ENCODE measurements at places on chromosomes 2 and 18.

DNA sequence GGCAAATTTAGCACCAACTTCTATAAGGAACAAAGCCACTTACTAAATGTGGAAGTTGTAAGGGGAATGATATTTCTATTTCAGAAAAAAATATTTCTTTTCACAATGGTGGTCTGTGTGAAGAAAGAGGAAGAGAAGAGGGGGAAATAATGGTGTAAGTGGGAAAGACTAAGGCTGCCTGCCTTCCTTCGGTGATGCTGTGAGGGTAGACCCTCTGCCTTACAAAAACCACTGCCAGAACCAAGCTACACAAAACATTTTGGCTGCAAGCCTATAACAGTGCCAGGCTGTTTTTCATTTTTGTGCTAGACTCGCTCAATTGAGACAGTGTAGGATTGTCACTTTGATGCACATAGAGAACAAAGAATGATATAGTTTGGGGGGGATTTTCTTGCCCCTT is 286.6 kb downstream of the ZEB2 start:
- DNase-seq, result no peak

DNA sequence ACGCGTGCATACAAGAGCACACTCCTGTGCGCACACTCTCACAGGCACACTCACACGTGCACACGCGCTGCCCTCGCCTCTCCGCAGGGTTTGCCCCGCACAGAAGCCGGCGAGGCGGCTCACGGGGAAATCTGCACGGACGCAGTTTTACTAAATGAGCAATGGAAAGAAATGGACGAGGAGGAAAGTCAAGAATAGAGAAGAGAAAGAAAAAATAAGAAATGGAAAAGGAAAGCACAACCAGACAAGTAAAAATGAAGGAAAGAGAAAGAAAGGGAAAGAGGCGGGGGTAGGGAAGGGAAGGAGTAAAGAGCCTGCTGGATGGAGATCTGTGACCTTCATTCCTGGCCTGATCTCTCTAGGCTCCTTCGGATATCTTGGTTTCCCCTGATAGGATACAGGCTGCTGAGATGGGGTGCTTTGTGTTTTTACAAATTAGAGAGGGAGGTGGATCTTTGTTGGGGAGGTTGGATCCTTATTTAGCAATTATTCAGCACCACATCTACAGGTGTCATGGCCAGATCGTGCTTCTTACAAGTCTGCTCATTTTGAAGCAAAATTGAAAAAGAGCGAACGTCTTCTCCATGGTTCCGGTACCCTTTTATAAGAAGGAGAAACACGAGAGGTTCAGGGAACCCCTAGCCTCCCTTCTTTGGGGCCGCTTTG is 693 bp upstream of the LRP2 start:
- no peak for DNase-seq

DNA sequence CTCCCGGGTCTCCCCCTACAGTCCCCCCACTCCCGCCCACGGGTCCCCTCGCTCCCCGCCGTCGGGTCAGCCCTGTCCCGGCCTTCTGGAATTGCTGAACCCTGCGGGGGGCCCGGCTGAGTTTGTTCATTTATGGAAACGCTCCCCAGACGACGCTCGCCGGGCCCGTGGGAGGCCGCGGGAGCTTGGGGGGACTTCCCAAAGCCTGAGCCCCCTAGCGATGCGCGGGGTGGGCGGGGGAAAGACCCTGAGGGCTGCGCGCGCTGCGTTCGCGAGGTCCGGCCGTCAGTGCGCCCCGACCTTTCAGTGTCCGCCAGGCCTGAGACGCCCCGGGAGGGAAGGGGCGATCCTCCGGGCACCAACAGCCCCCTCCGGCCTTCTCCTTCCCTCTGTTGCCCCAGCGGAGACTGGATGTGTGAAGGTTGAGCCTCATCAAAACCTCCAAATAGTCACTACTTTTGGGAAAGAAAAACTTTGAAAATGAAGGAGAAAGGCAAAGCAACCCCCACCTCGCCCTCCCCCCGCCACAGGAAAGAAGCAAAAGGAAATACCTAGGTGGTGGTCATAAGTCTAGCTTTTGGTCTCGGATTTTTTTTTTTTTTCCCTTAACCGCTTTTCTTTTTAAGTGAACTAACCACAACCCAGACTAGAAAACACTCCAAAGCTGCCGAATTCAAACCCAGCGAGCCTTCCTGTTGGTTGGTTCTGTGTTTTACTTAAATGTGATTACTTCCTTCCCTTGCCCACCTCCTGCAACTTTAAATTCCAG is 509 bp upstream of the CYS1 start:
- DNase-seq, result peak; percentile 16

- DNase-seq, result peak; percentile 50
These were observed 30.6 kb upstream of the PPP3R1 start for GRCh38 chr2:68282811-68283418.

DNA sequence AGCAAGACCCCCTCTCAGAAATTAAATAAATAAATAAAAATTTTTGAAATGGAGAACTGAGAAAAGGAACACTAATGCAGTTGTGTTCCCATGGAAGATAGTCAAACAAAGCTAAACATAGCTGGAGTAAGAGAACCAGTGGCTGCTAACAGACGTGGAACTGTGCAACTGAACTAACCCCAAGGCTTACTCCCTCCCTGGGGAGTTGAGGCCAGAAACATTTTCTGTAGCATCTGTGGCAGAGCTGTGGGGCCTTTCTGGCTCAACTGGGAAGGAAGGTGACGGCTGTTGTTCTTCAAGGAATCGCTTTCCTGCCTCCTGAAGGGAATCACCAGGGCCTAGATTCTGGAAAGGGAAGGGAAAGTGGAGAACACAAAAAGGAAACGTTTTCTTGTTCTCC is 53.9 kb upstream of the B3GNT2 start:
- DNase-seq, result no peak

DNA sequence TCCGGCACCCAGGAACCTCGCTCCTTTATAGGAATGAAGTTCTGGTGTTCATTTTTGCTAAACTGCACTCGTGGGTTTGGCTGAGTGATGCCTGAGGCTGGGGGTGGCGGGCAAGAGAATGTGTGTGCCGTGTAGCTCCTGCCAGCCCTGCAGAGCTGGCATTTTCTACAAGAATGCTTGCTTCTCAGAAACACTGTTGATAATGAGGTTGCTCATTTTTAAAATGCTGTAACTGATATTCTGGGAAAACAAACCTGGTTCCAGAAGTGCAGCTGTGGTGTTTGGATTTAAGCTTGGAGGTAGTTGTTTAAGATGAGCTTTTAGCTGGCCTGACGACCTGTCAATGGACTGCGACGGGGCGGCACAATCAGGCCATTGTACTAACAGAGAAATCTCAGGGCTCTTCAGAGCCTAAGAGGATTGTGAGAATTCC is 511.9 kb upstream of the TNP1 start:
- no peak for DNase-seq

- DNase-seq, result no peak
These were observed 172.8 kb downstream of the VAPA start for GRCh38 chr18:10086458-10087210.

DNA sequence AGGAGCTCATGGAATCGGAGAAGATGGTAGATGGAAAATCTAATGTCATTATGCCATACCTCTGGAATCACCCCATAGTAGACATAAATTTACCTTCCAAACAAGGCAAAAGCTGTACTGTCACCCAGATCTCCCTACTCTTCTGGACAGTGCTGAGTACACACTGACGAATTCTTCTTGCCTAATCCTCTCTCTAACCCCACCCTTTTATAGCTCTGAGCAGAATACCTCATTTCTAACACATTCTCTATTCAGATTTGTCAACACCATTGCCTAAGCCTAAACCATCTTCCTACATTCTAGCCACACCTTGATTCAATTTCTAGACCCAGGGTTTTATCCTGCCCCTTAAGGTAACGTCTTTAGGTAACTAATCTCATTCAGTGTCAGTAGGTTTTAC is 321.0 kb upstream of the NRP2 start:
- no peak for DNase-seq

DNA sequence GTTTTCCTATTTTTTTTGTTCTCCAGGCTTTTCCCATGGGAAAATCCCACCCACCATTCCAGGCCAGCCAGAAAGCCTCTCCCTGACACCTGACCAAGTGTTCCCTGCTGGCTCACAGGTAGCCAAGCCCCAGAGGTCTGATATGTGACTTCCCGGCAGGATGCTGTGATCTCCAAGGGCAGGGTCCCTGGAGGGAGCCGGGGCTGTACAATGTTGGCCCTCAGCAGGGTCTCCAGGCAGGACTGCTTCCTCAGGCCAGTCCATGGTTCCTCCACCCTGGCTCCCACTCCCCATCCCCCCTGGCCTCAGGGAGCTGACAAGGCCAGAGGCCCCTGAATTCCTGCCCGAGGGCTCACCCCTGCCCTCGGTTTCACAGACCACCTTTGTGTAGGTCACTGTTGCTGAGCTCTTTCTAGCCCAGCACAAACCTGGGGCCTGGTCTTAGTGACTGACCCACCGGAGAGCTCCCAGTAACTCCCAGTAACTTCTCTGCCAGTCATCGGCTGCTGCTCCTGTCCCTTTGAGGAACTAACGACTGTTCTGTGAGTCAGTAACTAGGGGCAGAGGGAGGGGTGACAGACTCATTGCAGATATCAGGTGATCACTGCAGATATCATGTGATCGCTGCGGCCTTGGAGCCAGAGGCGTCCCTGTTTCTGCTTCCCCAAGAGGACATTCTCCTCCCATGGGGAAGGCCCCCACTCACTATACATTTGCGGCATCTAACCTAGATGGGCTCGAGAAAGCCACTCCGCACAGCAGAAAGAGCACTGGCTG is 38.7 kb downstream of the SDC1 start:
- peak; percentile 53 for DNase-seq

DNA sequence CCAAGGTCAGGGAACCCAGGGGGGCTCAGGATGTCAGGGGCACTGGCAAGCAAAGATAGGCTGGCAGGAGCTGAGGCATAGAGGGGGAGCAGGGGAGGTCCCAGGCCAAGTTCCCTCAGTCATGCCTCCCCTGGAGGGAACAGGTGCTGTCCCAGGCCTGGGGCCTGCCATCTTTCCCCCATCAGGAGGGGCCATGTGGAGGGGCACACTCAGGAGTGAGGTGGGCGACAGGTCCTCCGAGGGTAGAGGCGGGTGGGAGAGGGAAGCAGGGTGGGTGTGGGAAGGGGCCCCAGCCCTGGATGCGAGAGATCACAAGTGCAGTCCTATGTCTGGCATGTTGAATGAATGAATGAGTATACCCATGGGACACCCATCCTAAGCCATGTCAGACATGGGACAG is 127.7 kb upstream of the GLI2 start:
- DNase-seq, result no peak

DNA sequence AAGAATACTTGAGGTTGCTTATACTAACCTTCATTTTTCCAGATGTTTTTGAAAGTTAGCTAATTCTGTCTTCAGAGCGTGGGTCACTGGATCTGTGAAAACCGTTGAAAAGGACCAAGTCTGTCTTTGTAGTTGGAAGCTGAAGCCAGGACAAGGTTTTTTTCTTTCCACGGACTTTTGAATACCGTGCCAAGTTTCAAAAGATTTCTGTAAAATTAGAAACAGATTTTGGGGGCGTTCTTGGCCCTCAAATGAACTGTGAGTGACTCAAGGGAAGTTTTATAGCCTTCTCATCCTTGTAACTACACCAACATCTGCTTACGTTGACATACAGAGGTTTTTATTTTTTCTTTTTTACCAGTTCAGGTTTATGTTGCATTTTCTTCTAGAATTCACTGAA is at the start of gene FAP:
Gene FAP, minus strand, starts transcription at position 152 of the 400 bp plus-strand sequence. Its CDS starts 118 bp downstream, at position 34.
- peak; percentile 97 for DNase-seq

- peak; percentile 96 for DNase-seq
These were observed 113.0 kb upstream of the COPS8 start for GRCh38 chr2:236972491-236973342.

DNA sequence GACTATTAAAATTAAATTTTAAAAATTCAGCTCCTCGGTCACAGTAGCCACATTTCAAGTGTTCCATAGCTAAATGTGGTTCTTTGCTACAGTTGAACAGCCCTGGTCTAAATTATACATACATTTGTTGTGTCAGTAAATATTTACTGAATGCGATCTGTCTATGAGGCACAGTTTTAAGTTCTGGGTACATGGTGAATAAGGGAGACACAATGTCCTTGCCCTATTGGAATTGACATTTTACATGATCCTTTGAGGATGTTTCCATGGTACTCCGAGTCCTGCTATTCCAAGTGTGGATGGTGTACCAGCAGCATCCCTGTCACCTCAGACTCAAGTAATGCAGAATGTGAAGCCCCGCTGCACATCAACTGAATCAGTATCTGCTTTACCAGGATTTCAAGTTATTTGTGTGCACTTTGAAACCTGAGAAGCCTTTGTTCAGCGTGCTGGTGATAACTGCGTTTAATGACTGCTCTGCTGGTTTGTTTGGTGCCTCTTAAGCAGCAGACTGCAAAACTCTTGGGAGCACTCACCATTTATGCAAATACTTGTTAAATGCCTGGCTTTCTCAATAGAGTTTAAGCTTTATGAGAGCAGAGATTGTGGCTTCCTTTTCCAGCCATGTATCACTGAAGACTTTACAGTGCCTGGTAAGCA is 1.5 kb downstream of the GALNT1 start:
- peak; percentile 7 for DNase-seq

- DNase-seq, result peak; percentile 62
These were observed 132.3 kb upstream of the TNP1 start for GRCh38 chr2:216992056-216992675.

DNA sequence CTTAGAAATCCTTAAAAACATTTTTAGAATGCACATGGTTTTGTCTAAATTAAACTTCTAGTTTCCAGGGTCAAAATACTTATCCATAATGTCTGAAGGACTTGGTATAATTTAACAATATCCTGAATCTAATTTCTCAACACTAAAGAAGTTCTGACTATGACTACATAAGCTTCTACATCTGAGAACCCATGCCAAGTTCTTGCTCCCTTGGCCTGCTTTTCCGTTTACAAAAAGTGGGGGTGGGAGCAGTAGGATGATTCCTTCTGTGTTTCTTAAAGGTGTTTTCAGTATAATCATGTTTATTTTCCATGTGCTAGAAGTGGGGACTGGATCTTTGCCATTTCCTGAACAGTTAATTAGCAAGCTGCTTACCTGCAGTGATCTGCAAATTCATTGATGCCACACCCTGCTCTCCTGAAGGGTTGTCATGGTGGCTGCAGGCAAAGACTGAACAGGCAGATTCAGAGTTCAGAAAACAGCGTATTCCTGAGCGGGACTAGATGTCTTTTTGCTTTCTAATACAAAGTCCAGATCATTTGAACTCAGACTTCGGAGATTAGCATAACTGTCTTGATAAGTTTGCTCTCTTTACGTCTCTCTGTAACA is 36.2 kb downstream of the ADNP2 start:
- DNase-seq, result no peak

DNA sequence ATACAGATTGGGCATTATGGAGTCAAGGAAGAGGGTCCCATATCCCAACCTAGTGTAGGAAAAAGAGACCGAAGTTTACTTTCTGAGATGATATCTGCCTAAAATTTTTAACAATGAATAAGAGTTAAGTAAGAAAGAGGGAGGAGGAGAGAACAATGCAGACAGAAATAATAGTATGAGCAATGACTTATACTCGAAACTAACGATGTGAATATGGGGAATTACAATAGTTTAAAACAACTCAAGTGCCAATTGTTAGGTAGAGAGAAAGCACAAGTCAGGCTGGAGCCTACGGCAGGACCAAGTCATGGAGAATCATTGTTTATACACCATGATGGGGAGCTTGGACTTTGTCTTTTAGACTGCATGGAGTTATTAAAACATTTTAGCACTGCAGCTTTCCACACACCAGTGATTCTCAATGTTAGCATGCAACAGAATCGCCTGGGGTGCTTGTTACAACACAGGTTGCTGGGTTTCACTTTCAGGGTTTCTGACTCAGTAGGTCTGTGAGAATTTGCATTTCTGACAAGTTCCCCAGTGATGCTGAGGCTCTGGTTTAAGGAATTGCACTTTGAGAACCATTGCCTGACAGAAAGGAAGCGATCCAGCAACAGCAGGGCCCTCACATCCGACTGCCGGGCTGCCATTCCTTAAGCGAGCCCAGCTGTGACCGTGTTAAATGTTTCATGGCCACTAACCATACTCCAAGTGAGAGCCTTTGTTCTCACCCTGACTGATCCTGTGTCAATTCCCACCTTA is 511.2 kb downstream of the DCDC2C start:
- no peak for DNase-seq

Data from fibroblast of upper back skin (primary cell).